IPS DF 19.7 (cell line): ENCODE measurements at places on chromosomes 5 and 9.

DNA sequence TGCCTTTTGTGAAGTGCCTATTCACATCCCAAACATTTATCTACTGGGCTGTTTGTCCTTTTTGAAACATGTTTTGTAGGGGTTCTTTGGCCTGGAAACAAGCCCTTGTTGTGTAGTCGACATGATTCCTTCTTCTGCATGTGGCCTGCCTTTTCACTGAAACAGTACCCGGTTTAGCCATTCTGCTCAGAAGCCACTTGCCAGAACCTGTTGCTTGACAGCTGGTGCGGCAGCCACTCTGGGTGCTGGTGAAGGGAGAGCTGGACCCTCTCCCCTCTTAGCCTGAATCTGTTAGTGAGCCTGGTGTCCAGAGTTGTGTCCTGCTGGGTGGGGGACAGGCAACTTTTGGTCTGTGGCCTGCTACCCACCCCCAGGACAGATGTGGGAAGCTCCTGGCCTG lies 128.8 kb upstream of the CACNA1B start:
- no peak for DNase-seq

DNA sequence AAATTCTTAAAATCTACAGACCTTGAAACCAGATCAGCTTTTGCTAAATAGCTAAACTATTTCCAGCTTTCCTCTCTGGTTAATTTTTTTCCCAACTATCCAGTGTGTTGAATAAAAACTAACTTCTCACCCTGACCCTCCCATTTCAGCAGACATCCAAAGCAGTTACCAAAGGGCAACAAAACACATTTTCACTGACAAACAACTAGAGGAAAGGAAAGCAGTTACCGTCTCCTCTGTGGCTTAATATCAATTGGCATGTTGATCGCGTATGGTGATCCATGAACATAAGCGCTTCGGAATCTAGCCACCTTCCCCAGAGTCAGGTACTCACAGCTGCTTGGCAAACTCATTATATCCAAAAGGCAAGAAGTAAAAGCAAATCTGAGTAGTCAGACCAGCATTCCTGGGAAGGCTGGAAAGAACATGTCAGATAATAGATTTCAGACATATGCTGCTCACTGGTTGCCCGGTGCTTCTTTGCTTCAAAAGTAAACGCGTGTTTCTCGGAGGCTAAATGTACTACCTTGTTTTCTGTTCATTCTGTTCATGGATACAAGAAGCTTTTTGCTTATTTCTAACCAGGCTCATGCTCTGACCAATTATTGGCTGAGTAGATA lies 463.4 kb downstream of the PDE4D start:
- DNase-seq = no peak

DNA sequence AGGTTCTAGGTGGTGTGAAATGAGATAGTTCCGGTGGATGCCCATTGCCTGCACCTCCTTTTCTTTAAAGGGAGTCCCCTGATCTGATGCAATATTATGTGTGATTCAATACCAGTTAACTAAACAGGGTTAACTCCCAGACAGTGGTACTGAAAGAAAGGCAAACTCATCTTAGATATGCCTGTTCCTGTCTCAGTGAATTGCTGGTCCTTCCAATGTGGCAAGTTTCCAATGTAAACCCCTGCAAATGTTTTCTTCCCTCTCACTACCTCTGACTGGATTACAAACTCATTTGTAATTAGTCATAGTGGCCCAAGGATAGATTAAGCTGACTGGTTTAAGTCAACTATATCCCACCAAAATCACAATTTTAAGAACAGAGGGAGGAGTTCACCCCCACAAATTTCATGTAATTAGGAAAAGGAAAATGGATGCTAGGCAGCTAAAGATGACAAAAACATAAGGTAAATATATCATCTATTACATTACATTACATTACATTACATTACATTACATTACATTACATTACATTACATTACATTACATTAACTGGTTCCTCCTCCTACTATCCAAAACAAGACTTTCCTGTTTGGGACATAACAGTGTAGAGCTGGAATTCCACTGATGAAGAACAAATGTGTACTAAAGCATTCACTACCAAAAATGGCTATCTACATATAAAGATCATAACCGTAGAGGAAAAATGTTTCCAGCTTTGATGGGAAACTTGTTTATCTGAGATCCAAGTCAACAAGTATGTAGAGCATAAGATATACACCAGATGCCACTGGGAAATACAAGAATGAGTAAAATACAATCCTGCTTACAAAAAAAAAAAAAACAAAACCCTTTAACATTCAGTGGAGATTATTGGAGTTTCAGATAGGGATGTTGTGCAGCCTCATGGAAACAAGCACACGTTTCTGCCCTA lies 121.5 kb upstream of the SNX2 start:
- DNase-seq = no peak

GRCh38 chr9:129383019-129383560 lies 205.0 kb upstream of the IER5L start:
- no peak for DNase-seq

- peak; percentile 3 for DNase-seq
Measured at GRCh38 chr9:92608909-92609445, 61.0 kb downstream of the IPPK start.

GRCh38 chr5:74956278-74956677 lies 90.1 kb upstream of the FAM169A start:
- no peak for DNase-seq

- DNase-seq = no peak
Measured at GRCh38 chr5:61423487-61424145, 91.6 kb downstream of the ZSWIM6 start.

DNA sequence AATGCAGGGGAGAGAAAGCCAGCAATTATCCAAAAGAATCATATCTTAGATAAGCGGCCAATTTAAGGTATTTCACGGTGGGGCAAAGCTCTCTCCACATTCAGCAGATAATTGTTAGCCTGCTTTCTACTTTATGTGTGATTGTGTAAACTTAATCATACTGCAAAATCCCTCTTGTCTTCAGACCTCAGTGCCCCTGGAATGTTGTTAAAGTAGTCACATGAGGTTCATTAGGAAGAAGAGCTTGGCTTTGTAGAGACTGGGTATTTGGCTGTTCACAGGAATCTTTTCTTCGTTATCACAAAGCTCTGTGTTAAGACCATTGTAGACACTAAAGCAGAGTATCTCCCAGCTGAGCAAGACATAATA lies 127.0 kb downstream of the RFK start:
- DNase-seq = no peak

DNA sequence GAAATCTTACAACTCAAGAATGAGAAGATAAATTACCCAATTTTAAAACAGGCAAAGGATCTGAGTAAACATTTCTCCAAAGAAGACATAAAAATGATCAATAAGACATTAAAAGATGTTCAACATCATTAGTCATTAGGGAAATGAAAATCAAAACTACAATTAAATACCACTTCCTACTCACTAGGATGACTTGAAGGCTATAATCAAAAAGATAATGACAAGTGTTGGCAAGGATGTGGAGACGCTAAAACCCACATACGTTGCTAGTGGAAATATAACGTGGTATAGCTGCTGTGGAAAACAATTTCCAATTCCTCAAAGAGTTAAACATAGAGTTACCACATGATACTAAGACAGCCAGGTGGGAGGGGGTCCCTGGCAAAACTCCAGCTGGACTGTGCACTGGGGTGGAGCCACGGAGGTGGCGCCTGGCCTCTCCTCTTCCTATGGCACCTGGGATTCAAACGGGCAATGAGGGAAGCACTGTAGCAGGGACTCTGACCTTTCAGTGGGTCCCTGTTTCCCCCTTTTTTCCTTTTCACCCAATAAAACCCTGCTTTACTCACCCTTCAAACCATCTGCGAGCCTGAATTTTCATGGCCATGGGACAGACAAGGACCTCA lies 5.9 kb downstream of the ARSB start:
- no peak for DNase-seq

DNA sequence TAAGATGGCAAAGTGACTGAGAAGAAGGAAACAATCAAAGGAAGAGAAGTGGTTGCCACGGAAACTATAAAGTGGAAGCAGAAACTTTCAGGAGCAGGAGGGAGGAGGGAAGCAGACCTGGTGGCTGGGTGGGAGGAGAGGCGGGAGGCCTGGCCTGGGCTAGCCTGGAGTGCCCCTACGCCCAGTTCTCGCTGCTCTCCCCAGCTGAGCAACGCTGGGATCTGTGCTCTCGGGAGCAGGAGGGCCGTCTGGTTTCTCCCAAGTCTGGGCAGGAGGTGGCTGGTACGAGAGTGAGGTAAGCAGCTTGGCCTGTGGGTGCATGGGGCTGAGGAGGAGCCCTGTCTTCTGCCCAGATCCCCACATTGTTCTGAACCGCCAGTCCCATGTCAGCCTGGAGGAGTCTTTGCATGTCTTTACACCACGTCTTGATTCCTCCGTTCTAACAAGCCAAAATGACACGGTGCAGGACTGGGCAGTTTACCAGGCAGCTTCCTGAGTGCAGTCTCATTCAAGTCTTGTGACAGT lies 15.0 kb upstream of the DAB2IP start:
- no peak for DNase-seq

- DNase-seq = no peak
Measured at GRCh38 chr9:11038366-11038765, 425.6 kb upstream of the PTPRD start.

DNA sequence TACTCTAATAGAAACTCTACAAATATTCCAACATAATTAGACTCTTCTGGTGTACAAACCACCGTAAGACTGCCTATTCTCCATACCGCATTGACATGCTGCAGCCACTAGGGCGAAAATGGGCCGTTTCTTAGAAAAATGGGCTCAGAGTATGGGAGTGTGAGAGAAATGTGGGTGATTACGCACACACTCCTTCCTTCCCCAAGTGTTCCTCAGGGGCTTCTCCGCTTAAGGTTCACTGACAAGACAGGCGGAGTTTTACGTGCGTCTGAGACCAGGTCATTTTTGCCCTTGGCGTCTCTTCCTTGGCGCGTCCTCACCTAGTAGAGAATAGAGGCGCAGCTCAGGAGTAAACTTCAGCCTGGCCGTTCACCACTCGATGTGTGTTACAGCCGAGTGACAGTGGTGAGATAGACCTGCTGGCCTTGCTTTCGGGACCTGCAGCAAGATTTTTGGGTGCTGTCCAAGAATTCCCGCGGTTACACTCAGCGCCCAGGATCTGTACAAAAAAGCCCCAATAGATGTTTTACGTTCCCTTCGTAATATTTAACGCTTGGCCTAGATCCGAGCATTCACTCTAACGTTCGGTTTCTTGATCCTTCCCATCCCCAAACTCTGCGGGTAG lies 1.8 kb upstream of the NTRK2 start:
- no peak for DNase-seq

GRCh38 chr5:37696190-37697021 lies 143.4 kb downstream of the GDNF start:
- no peak for DNase-seq

- no peak for DNase-seq
Measured at GRCh38 chr5:177339107-177339638, 12.3 kb downstream of the LMAN2 start.

DNA sequence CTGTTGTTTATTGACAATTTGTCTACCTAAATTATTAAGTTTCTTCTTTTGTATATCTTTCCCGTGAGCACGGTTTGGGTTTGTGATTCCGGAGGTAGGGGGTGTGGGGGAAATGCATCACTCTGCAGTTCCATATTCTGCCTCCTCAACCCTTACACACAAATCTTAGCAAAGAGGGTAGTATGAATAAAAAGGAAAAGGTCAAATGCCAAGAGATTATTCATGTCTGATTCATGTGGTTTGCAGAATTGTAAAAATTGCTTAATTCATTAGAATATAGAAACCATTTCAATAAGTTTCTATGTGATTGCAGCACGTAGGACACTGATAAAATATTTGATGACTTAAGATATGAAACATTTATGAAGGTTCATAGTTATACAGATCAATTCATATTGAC lies 601.9 kb downstream of the SEMA5A start:
- no peak for DNase-seq

DNA sequence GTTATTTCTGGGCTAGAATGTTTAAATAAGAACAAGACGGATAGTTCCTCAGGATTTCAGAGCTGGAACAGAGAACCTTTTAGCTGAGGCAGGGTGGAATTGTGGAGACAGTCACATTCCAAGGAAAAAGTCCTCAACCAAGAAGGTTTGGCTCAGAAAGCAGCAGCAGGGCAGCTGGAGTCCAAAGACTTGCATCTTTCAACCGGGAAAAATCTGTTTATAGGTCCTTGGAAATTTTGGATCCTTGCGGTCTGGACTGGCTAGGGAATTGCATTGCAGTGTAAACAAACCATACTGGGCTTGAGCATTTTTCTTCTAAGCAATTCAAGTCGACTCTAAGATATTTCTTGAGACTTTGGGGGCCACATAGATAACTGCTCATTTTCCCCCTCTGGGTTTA lies 40.8 kb upstream of the HMHB1 start:
- no peak for DNase-seq

GRCh38 chr5:154164249-154164581 lies 26.3 kb upstream of the GALNT10 start:
- no peak for DNase-seq

GRCh38 chr9:74973714-74974113 lies 21.0 kb upstream of the C9orf40 start:
- no peak for DNase-seq

DNA sequence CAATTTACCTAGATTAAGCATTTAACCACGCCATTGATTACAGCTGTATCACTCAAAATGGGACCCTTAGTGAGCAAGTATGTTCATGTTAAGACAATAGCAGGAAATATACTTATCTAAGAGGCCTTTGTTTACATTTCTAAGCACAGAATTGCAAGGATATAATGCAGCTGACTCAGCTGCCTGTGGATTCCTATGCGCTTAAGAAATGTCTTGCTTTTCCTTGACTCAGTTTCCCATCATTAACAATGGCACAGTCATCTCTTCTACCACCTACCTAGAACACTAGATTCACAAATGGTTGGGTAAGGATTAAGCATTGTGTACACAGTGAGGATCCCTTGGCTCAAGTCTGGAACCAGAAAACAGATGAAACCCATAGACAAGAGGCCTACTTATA lies 163.8 kb downstream of the TSSK1B start:
- no peak for DNase-seq

- DNase-seq = no peak
Measured at GRCh38 chr5:128470663-128471062, 67.4 kb downstream of the FBN2 start.

DNA sequence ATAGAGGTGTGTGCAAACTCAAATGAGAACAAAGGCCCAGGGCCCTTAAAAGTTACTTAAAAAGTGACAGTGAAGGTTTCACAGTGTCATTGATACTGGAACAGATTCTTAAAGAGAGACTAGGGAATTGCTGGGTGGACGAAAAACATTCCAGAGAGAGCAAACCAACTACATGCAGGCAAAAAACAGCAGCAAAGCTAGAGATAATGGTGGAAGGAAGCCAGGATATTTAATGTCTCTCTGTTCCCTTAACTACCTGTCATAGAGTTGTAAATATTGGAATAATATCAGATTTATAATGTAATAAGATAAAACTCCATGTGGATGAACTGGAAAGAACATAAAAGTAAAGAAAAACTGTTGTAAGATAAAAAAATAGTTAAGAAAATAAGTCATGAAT lies 508.6 kb downstream of the TAF11L14 start:
- no peak for DNase-seq

DNA sequence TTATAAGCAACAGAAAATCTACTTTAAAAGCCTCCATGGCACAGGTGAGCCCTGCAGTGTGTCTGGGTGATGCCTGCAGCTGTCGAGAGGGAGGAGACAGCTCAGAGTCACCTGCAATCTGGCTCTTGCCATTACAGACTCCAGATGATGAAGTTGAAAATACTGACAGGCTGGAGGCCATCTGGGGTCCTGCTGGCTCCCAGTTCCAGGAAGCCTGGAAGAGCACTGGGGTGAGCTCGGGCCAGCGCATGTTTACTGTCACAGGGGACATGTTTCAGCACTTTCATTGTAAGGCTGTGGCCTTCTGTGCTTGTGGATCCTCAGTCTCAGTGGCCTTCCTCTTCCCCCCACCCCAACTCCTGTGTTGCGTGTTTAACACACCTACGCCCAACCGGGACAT lies 28.4 kb downstream of the CEL start:
- no peak for DNase-seq
